Stromal cell of bone marrow (primary cell): ENCODE measurements at places on chromosomes 13 and 19.

DNA sequence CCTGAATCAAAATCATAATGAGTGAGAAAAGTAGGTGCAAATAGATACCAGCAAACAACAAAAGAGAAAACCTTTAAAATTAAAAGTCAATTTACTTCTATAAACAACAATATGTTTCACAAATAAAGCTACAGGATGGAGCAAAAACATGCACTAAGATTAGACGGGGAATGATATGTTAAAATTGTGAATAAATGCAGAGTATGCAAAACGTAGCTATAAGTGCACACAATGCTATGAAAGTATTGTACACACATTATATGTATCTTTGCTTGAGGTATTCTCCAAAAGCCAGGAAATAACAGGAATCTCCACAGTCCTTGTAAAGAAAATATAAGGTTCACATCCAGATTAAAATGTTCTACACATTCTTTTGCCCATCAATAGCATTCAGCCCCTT, 523.9 kb downstream of the EFNB2 start:
- no peak for DNase-seq

GRCh38 chr13:72120632-72121031, 253.6 kb upstream of the DACH1 start:
- DNase-seq = no peak

DNA sequence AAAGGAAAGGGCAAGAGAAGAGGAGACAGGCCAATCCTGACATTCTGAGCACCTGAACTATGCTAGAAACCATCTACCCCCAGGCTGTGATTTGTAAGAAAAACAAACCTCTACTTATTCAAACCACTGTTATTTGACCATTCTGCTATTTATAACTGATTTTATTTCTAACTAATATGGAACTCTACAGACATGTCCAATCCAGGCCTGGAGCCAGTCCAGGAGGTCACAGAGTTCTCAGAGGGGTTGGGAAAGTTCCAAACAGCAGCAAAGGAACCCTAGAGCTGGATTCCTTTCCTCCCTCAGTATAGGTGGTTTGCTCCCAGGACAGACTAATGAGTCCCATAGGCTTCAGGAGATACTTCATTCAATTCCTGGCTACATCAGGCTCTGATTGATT, 24.2 kb downstream of the SIAH3 start:
- DNase-seq = no peak

GRCh38 chr19:16380314-16380695, 55.7 kb downstream of the KLF2 start:
- DNase-seq = no peak

DNA sequence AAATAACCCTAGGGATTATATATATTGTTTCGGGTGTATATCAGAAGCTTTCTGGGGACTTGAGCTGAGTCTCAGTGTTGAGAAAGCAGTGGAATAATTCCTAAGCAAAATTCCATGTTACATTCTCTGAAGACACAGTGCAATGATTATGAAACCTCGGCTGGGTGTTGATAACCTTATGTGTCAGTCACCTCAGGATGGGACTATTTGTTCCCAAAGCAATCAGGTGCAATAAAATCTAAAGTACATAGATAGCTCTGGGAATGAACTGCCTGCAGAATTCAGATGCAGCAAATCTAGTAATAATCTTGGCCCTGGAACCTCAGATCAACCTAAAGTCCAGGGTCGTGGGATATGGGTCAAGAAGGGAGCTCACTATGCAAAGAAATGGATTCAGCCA, 53.0 kb downstream of the EDNRB start:
- no peak for DNase-seq

- no peak for DNase-seq
Observed at GRCh38 chr19:43649514-43649913, 9.9 kb upstream of the CADM4 start.

DNA sequence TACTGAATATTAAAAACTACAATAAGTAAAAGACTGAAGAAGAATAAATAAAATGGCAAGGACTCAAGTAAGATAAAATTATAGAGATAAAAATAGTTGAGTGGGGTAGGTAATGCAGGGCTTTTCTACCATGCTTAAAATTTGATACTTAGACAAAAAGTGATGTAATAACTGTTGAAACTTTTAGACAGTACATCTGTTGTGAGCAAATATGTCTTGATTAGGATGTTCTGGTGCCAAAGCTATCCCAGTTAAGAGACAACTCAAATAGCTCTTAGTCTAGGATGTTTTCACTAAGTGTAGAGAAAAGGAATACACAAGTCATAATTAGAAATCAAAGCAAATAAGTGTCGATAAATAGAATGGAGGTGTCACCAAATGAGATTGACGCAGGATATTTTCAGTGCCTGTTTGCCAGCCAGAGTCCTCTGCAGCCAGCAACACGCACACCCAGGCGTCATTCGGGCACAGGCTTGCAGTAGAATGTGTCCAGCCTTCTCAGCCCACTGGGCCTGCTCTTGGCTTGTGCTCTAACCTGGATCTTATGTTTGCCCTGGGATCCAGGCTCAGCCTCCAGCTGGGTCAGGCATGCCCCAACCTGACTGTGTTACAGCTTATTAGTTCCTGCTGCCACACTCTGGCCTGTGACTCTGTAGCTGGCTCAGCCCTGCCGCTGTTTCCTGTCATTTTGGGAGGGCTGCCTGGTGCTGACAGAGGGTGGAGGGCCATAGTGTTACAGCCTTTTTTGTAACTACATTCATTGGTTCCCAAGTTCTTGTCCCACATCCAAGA, 766.2 kb downstream of the PCDH17 start:
- no peak for DNase-seq

DNA sequence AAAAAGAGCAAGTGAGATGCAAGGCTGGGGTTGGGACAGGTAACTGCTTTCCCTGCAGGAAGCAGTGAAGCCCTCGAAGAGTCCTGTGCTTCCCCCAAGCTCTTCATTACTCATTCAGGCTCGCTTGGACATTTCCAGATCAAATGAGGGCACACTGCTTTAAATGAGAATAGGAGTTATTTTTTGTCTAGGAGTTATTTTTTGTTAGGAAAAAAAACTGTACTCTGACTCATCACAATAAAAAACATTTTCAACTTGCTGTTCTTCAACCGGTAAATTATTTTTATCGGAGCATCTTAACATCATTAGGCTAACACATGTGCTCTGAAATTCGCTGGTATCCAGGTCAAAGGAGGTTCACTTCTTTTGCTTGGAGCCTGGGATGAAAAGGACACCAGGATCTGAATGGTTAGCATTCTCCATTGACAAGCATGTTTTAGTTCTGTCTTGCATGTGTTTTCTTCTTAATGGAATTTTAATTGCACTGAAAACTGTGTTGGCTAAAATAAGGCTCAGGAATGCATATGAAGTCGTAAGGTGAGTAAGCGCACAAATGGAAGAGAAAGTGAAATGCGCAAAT, 80.7 kb upstream of the STK24 start:
- no peak for DNase-seq

DNA sequence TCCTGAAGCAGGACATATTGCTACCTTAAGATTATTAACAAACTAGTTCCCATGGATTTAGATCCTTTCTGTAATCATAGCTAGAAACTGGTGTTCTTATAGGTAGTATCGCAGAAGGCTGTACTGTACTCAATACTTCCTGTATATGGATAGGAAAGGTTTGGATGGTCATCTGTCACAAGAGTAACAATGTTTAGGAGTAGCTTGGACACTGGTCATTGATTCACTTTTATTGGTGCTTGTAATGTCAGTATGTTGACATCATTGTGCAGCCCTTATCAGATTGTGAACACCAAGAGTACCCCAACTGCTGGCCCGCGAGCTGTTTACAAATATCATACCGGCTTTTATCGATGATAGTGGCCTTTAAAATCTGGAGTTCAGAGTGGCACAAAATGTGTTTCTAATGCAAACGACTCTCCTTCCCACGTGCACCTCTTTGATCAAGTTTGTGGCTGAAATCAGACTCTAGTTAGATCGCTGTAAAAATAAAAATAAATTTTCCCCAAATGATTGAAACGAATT, 605 bp upstream of the CDK8 start:
- no peak for DNase-seq

- no peak for DNase-seq
Observed at GRCh38 chr13:25276748-25277147, 10.5 kb downstream of the MTMR6 start.

DNA sequence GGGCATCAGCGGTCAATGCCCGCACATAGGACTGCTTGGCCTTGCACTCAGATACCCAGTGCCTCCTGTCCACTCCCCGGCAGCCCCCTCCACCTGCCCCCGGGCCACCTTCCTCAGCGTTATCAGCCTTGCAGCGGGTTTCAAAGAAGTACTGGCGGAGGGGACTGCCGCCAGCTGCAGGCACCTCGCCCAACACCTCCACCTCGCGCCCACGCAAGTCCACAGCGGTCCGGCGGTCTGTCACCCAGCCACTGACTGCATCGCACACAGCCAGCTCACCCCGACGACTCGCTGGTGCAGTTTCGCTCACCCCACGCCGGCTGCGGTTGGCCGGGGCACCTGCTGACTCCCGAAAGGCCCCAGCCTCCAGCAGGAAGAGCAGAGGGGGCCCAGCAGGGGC, 3.2 kb downstream of the NTF4 start:
- DNase-seq = no peak

DNA sequence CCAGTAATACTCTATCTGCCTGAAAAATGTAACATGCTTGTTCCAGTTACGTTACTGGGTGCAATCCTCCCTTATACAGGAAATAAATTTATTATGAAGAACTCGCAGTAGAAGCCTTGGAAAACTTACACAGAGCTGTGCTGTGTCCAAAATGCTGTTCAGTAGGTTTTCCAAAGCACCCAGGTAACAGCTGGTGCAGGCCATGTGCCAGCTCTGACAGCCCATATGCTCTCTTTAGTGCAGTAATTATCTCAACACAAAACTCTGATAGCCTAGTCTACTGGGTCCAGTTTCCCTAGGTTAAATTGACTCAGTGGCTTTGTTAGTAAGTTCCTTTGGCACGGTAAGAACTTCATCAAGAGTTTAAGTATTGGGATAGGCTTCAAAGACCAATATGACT, 120.7 kb upstream of the OBI1 start:
- no peak for DNase-seq

GRCh38 chr19:41570639-41571112, 5.3 kb upstream of the CEACAM21 start:
- peak; percentile 38 for DNase-seq

DNA sequence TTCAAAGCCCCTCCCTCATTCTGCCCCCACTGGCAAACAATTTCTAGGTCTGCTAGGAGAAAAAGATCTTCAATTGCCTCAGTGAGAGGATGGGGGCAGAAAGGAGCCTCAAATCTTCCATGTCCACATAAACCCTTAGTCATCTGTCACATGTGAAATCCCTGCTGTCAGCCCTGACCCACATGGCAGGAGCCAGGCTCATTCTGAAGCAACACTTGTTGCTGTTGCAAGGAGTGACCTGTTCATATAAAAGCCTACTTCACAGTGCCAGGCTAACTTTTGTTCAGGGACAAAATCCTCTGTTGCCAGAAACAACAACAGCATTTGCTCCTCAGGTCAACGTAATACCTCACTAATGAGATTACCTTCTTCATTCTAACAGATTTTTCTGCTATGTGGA, 70.5 kb downstream of the IRS2 start:
- DNase-seq = peak; percentile 48
